Anterior cingulate cortex (tissue), 58 donors: ENCODE measurements at places on chromosomes 1 and 21.

GRCh38 chr1:55981010-55981650 lies 598.2 kb downstream of the PLPP3 start:
- no peak for DNase-seq

GRCh38 chr21:31064803-31065202 lies 26.5 kb upstream of the KRTAP19-8 start:
- no peak for DNase-seq

GRCh38 chr1:178706432-178706831 lies 18.6 kb upstream of the RALGPS2 start:
- DNase-seq = no peak

- no peak for DNase-seq
These were observed 549.9 kb upstream of the RGS18 start for GRCh38 chr1:191608367-191608766.

- DNase-seq = peak; percentile 55
These were observed 29.0 kb downstream of the TRIM62 start for GRCh38 chr1:33152685-33153432.

- DNase-seq = no peak
These were observed 17.0 kb downstream of the RAB3GAP2 start for GRCh38 chr1:220255204-220255603.

- DNase-seq = no peak
These were observed at the start of gene RXFP4 for GRCh38 chr1:155940993-155941844. Gene RXFP4 (plus strand): TSS chr1:155941638. CDS start chr1:155941710, 72 bp downstream.

- no peak for DNase-seq
These were observed 10.7 kb downstream of the FMOD start for GRCh38 chr1:203340112-203340790.

- DNase-seq = no peak
These were observed 327.3 kb downstream of the TTLL7 start for GRCh38 chr1:83671586-83671985.

DNA sequence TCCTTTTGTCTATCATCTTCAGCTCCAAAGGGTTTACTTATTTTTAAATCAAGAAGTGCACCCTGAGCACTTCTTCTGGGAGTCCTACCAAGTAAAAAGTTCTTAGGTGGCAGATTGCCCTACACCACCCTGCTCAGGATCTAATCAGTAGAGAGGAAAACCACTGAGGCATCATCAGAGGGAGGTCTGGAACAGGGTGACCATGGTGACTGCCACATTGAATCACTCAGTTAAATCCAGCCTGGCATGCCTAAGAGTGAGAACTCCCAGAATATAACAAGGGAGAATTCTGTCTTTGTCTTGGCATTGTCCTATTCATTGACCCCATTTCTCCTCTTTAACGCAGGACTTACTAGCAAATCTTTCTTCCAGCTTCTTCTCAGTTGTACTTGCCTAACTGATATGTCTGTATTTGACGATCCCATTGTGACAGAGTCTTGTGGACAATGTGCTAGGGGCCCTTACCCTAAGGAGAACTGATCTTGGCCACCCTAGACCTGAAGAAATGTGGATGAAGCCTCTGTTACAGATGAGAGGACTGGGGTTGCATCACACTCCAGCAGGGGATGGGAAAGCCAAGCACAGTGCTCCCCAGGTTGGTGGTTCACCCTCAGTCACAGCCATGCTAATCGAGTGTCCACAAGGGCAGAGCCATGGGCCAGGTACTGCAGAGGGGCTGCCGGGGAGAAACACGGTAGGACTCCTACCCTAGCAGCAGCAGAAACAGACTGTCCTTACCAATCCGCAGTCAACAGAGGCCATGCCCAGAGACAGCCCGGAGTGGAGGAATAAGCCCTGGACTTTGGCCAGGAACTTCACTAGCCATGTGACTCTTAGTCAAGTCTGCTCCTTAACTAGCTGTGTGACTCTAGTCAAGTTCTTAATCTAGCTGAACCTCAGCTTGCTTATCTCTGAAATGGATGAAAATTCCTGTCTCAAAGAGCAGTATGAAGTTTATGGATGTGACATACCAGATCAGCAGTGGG lies 15.4 kb downstream of the PKP1 start:
- no peak for DNase-seq
